ENCODE measurements at places on chromosomes 12 and 14. TPM values are rescaled to one million over a fixed set of nuclear protein-coding genes. Genes with fewer than 3 reads are reported as not detected.

DNAJC22 gene
- 45.7 TPM for total RNA-seq

- no peak for DNase-seq
Observed at GRCh38 chr14:93036652-93037345, 78.9 kb downstream of the ITPK1 start.

DNA sequence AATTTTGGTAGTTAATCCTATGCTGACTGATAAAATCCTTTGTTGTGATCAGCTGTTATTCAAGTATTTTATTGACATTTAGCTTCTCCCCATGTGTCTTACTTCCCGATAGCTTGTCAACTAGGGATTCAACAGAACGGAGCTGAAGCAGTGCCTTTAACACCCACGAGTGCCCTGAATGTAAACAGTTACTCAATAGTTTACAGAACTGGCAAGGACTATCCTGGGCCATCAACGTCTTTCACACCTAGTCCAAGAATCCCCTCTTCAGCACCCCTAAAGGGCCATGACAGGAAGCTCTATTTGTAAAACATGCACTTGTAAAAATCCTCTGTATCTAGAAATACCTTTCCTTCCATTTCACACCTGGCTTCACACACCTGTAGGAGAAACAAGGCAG is 45.3 kb downstream of the SETD3 start:
- DNase-seq: no peak

SEC23A gene
- 122 TPM for total RNA-seq

MMP19 gene
- 1.7 TPM for total RNA-seq

DNA sequence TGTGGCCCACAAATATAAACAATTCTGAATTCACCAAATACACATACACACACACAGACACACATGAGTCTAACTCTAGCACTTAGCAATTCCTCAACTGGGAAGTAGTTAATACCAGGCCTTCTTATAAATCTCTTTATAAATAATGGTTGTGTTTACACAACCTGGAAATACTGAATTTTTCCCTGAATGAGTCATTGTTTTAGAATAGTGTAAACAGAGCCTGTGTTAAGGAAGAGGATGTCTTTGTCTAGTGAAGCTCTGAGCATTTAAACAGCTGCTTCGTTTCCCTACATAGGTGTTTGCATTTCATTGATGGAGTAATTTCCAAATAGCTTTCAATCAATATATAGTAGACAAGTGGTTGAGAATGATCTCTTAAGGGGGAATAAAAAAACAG is 218.8 kb downstream of the BTG1 start:
- DNase-seq: no peak

FAM186B gene
- 0.39 TPM for total RNA-seq

- no peak for DNase-seq
Observed at GRCh38 chr14:51929166-51929565, 60.2 kb upstream of the RTRAF start.

GDF11 gene
- 1.0 TPM for total RNA-seq

DNA sequence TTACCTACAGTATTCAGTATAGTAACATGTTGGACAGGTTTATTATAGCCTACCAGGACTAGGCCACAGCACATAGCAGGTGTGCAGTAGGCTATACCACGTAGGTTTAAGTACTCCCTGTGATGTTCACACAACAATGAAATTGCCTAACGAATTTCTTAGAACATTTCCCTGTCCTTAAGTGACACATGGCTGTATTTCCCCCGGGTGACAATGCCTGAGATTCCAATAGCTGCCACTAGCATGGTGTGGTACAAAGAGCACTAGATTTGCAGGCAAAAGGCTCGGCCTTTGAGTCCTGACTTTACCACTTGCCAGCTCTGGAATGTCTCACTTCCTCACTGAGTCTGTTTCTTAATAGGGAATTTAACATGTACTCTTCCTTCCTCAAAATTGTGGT is 19.7 kb downstream of the PTPN21 start:
- peak; percentile 53 for DNase-seq
